ENCODE measurements at places on chromosomes 6 and 20. TPM values are rescaled to one million over a fixed set of nuclear protein-coding genes. Genes with fewer than 3 reads are reported as not detected.

The CTCFL gene
- not detected for total RNA-seq

The BNIP5 gene
- not detected for total RNA-seq

The IPCEF1 gene
- 13.8 TPM for total RNA-seq

The AGPAT4 gene
- 14.3 TPM for total RNA-seq

DNA sequence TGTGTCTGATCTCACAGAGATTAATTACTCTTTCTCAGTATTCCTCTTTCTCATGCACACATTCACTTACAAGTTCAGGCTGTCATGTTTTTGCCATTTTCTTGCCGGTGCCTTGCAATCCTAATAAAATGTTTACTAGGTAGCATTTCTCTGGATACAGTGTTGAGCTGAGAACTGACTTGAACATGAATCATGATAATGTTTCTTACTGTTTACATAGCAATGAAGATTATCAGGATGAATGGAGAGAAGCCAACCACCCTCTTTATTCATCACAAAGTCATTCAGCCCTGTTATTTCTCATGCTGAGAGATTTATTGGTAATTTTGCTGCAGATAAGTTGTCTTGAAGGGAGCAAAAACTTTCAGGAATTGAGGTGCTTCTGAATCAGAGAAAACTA, 185.5 kb upstream of the ECI2 start:
- DNase-seq, result no peak

GRCh38 chr6:88561034-88561953, 395.1 kb upstream of the CNR1 start:
- no peak for DNase-seq

GRCh38 chr6:16256781-16257180, 18.4 kb downstream of the GMPR start:
- DNase-seq, result no peak

DNA sequence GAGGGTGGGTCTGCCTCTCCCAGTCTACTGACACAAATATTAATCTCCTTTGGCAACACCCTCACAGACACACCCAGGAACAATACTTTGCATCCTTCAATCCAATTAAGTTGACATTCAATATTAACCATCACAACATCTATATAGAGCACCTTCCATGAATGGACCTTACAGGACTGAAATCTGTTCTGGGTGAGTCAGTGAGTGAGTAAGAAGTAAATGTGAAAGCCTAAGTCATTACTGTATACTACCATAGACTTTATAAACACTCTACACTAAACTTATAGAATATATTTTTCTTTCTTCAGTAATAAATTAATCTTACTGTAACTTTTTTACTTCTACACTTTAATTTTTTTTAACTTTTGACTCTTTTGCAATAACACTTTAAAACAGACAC, 993.8 kb upstream of the MAP3K7 start:
- no peak for DNase-seq

All from activated CD4-positive, alpha-beta memory T cell treated with anti-CD3 and anti-CD28 coated beads, Interleukin-2, amount 10 ng/mL, durations not matched to agents 7 days and 5 days (primary cell).